ENCODE measurements at places on chromosomes 1 and 21.

GRCh38 chr1:89771991-89772560, 48.8 kb upstream of the LRRC8D start:
- DNase-seq, result no peak

GRCh38 chr1:15577691-15578090, 7.2 kb downstream of the AGMAT start:
- no peak for DNase-seq

GRCh38 chr1:99725996-99726395, 40.4 kb downstream of the FRRS1 start:
- no peak for DNase-seq

- peak; percentile 29 for DNase-seq
Measured at GRCh38 chr1:24526940-24527542, 24.4 kb downstream of the RCAN3 start.

- DNase-seq, result peak; percentile 89
Measured at GRCh38 chr1:160261556-160261892, 825 bp downstream of the DCAF8 start.

GRCh38 chr1:214338212-214338611, 57.3 kb downstream of the SMYD2 start:
- no peak for DNase-seq

- DNase-seq, result no peak
Measured at GRCh38 chr1:54650417-54650816, 8.8 kb downstream of the MROH7 start.

GRCh38 chr1:246781212-246781611, 57.0 kb downstream of the SCCPDH start:
- DNase-seq, result no peak

- peak; percentile 78 for DNase-seq
Measured at GRCh38 chr21:38985568-38986378, 180.0 kb downstream of the ETS2 start.

- no peak for DNase-seq
Measured at GRCh38 chr1:101002551-101002950, 23.0 kb downstream of the DPH5 start.

GRCh38 chr1:51238034-51238403, 1.9 kb downstream of the RNF11 start:
- peak; percentile 29 for DNase-seq

DNA sequence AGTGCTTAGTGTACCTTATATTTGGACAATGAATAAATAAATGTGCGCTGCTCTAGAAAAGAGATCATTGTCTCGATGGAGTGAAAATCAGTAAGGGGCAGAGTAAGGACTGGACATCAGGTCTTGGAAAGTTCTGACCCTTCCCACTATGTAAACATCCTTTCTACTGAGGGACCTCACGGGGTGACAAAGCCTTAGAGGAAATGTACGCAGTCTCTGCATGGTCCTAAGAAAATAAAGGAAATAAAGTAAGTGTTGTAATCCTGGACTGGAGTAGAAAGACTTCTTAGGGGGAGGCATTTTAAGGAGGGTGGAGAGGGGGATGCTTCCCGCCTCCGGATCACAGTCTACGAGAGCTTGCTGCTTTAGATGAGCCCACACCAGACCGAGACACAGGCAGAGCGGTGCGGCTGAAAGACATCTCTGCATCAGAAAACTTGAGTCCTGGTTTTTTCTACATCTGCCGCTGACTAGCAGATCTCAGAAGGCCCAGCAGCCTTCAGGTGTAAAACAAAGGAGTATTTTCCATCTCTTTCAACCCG, 22.3 kb upstream of the GPR137B start:
- DNase-seq, result no peak

DNA sequence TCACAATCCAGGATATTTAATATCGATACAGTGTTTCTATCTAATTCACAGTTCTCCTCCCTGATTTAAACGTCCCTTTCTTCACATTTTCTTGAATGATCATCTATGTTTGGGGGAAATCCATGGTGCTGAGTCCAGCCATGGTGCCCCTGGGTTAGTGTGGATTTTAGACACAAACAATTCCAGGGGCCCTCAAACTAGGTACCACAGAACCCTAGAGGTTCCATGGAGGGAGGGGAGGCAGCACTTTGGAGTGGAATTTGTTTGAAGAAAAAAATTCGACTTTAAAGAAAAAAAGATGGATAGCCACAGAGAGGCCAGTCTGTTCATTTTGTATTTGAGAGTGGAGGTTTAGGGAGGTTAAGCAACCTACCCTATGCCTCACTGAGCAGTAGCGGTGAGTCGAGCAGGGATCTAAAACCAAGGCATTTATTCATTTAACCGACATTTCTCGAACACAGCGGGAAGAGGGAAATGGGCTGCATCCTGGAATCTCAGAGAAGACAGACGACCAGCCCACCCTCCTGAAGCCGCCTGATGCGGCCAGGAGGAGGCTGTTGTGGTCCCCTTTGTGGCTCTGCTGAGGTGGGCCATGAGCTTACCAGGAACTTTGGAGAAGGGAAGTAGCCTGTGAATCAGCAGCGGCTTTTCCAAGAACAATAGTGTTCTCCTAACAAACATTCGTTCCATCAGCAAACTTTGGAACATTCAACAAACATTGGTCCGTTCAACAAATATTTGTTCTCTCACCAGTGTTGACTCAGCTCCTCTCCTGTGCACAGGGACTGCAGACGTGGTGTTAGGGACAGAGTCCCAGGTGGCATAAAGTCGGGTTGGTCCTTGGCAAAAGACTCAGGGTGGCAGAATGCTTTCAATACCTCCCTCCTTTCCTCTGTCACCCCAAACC, 103.5 kb upstream of the ZBTB40 start:
- DNase-seq, result no peak

DNA sequence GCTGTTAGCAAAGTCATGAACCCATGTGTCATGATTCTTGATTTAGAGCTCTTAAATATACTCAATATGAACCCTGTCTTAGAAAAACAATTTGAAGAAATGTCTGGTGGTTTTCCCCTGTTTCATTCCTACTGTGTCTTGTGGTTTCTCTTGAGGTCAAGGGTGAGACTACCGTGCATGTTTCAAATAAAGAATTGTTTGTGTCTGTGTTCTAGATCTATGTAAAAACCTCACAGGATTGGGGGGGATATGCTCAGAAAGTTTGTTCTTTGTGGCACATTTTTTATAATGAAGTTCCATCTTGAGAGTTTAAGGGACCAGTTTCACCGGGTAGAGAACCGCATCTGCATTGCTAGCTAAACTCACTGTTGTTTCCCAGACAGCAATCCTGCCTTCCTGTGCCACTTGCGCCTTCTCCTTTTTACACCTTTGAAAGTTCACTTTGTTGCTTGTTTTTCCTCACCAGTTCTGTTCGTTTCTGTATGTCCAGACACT, 30.9 kb upstream of the CACYBP start:
- DNase-seq, result peak; percentile 92

DNA sequence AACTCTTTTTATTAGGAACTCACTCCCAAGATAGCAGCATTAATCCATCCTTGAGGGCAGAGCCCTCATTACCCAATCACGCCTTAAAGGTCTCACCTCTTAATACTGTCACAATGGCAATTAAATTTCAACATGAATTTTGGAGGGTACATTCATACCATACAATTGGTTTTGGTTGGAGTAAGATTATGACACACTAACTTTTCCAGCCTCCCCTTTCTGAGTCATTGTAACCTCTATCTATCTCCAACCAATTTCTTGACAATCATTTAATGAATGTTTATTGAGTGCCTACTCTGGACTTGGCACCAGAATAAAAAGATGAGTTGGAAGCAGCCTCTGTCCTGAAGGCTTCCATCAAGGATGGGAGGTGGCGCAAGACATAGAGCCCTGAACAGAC, 94.2 kb upstream of the L1TD1 start:
- no peak for DNase-seq

DNA sequence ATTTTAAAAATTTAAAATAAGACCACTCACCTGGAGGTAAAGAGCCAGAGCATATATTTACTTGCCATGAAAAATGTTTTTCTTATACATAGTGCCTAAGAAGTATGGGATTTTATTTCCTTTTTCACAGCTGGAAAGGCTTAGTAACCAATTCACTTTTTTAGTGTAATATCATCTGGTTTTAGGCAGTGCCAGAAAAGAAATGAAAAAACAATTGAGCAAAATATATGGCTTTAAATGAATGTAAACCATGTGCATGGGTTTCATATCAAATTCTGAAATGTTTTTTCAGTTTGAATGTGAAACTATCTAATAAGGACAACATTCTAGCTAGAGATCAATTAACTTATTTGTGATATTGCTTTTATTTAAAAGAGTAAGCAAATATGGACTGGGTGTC, 672.4 kb upstream of the ADAMTS5 start:
- no peak for DNase-seq

DNA sequence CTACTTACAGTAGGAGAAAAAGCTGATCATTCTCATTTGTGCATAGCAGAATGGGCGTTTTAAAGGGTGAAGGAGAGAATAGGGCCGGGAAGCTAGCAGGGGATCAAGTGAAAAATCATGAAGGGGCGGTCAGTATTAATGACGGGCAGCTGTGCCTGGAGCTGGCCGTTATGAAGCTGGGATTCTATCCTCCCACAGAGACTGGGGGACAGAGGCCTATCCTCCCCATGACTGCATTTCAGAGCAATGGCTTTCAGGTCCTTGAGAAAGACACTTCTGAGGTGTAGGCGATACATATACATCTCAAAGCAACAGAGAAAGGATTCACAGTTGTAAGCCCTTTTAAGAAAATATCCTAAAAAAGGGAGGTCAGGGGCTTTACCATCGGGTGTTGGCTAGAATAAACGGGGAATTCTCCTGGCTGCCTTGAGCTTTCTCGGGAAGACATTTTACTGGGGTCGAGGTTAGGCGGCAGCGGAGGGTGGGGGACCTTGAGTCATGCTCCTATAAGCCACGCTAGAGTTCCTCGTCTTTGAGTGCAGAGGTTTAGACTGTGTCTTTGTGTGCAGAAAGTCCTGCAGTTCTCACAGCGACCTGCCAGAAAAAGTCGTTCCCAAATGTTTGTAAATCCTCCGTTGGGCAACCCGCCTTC, 559 bp upstream of the MTARC2 start:
- no peak for DNase-seq

- DNase-seq, result no peak
Measured at GRCh38 chr1:107706182-107706581, 258.8 kb downstream of the VAV3 start.

- no peak for DNase-seq
Measured at GRCh38 chr1:150383631-150384324, 19.8 kb downstream of the RPRD2 start.

GRCh38 chr1:9420835-9421532, 118.3 kb upstream of the SLC25A33 start:
- DNase-seq, result no peak

- DNase-seq, result no peak
Measured at GRCh38 chr1:100720751-100721150, 1.2 kb downstream of the VCAM1 start.

DNA sequence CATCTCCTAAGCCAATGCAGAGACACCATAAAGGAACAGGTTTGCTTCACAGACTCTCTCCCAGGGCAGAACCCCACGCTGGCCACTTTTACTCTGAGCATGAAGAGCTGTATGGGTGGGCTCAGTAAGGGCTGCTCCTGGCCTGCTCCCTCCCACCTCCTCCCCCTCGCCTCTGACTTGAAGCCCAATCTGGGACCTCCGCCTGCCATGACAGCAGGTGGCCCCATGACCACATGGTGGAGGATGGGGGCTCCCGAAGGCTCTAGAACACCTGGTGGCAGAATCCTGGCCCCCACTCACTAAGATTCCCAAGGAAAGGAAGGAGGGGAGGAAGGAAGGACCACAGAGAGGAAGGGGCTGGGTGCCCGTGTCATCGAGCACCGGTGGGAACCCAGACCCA, 23.7 kb downstream of the CASZ1 start:
- no peak for DNase-seq

GRCh38 chr21:21268885-21269284, 270.7 kb downstream of the NCAM2 start:
- no peak for DNase-seq

DNA sequence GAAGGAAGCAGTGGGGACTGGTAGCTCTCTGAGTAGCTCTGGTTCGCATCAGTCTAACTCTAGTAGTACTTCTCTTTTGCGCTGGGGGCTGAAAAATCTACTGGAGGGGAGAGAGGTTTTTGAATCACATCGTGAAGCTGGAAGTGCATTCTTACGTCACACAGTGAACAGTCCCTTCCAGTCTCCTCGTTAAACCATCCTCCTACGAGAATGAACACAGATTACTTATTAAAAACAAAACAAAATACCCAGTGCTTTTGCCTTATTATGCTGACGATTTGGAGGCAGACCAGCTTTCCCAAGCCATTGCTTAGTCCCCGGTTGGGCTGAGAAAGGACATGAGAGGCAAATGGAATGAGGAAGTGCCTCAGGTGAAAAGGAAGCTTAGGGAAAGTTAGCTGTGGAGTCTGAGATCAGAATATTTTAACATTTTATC, 16.1 kb downstream of the HUNK start:
- no peak for DNase-seq

- peak; percentile 63 for DNase-seq
Measured at GRCh38 chr1:240193679-240194078, 102.0 kb downstream of the FMN2 start.

All from amniotic epithelial cell (primary cell).